ENCODE measurements at places on chromosomes 1 and 21.

DNA sequence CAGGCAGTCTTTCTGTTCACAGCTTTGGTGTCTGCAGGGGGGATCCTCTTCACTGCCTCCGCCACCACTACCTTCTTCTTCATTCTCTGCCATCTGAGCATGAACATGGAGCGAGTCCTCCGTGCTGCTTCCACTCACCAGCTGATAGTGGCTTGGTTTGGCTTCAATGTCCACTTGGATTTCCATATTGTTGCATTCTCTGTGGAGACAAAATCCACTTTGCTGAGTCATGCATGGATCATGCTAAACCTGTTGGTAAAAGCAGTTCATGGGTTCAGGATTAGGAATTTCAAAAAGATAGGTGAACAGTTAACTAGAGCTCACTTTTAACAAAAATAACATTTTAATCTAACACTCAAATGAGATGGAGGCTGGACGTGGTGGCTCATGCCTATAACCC is 27.5 kb downstream of the RNF19B start:
- DNase-seq: peak; percentile 19

GRCh38 chr1:15501208-15502032 is 22.6 kb downstream of the CASP9 start:
- peak; percentile 17 for DNase-seq

GRCh38 chr1:186735463-186735862 is 55.2 kb upstream of the PTGS2 start:
- no peak for DNase-seq

DNA sequence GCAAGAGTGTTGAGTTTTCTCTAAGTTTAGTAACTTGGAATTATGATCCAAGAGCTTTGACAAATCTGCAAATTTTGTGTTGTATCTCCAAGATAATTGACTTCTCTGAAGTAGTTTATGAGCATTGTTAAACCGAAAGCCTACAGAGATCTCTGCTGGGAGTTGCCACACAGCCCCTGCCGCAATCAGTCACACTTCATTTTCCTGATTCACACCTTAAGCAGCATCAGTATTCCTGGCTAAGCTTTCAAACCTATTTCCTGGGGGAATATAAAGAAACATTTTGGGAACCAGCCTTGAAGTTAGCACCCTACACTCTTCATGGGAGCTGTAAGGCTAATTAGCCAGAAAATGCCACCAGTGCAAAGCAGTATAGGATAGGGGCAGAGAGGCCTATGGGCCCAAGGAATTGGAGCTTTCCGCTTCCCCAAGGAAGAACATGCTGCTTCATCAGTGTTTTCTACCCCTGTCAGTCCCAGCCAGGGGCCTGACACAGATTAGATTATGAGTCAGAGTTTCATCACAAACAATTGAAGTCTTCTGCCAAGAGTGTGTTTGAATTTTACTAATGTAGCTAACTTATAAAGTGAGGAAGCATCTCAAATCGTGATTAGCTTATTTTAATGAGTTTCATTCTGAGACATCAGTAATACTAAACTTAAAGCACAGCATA is 23.2 kb upstream of the CACYBP start:
- DNase-seq: peak; percentile 17

- no peak for DNase-seq
Measured at GRCh38 chr1:203103829-203104495, 18.1 kb upstream of the MYOG start.

GRCh38 chr1:77193951-77194350 is 25.3 kb downstream of the PIGK start:
- no peak for DNase-seq

DNA sequence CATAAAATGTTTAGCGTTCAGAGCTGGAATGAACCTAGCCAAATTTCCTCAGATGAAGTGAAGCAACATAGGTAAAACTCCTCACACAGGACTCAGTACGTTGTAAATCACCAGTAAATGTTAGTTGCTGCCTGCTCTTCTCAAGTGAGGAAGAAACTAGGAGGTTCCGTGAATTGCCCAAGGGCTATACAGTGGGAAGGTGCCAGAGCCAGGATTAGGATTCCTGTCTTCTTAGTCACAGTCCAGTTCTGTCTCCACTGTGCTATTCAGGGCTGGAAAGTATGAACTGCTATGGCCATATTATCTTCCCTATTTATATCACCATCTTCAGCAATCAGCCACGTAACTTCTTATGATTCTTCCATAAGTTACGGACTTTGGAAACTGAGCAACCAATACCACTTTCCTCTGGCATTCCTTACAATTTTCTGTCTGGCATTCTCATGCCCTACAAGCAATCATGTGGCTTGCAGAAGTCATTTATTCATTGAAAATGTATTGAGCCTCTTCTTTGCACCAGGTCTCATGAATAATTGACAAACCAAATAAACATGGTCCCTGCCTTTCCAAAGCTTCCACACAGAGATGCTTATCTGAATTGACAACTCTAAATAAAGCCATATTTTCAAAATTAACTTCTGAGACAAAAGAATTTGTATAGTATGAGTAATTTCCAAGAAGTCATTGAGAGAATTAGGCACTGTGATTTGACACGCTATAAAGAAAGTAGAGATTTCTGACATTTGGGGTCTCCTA is 271.6 kb upstream of the SGIP1 start:
- DNase-seq: peak; percentile 16

GRCh38 chr1:65724151-65724550 is 68.5 kb upstream of the PDE4B start:
- DNase-seq: no peak

- DNase-seq: peak; percentile 34
Measured at GRCh38 chr21:36422279-36423098, 37.3 kb downstream of the CHAF1B start.

- no peak for DNase-seq
Measured at GRCh38 chr1:8352886-8353785, 35.2 kb downstream of the SLC45A1 start.

DNA sequence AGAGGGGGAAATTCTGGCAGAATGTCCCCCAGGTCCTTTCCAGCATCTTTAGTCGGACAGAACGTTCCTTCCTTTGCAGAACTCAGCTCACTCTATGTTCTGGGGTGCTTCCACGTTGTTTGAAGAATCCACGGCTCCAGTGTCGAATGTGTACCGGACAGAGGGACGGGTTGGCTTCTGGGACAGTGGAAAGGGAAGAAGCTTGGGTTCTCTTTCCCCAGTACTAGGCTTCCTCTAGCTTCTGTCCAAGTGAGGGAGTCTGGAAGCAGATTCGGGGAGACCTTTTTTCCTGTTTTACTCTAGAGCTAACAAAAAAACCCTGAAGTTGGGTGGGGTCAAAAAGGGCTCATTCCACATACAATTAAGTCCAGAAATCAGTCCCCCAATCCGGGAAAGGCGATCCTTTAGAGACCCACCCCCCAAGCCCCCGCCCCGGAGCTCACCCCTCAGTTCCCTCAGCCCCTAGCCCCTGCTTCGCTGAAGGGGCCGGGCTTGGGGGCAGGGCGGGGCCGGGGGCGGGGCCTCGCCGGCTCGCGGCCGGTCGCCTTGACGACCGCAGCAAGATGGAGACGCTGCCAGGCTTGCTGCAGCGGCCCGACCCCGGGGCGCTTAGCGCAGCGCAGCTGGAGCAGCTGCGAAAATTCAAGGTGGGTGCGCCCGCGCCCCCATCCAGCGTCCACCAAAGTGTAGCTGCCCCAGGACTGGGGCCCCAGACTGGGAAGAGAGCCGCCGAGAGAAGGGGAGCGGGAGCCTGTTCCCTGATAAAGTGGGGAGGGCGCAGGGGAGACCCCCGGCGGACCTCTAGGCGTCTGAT is at the start of gene RIIAD1:
RIIAD1 (plus strand) TSS at position 549 of the 814 bp plus-strand sequence; CDS start at position 564, 15 bp downstream.
- no peak for DNase-seq

- no peak for DNase-seq
Measured at GRCh38 chr1:51247499-51247898, 11.4 kb downstream of the RNF11 start.

DNA sequence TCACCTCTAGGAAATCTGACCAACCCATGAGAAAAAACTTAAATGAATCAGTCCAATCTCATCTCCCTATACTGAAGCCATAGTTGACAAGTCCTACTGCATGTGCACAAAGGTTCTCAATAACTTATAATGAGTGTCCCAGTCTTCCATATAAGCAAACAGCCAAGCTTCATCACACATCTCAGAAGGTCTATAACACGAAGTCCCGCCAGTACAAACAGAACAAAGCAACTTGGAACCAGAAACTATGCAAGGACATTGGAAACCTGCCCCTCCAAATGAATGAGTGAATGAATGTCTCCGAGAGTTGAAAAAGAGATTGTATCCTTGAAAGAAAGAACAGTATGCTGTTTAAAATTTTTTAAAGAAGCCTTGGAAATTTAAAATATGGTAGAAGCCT is 53.6 kb upstream of the IPO9 start:
- DNase-seq: no peak

DNA sequence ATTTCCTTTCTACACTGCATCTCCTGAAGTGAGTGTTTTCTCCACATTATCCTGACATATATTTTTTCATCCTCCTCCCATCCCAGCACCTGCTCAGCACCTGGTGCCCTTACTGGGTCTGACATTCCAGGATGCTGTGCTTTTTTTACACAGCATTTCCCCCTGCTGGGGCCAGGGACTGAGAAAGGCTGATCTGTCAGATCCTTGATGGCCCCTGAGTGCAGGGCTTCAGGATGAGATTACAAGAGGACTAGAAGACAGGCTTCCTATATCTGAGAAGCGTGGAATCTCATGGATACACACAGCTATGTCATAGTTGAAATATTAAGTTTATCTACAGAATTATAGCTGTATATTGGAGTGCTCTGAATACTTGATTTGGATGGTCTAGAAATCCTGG is 24.4 kb downstream of the RCAN1 start:
- DNase-seq: no peak

GRCh38 chr21:31501926-31502325 is 157.6 kb upstream of the SOD1 start:
- DNase-seq: no peak

GRCh38 chr1:247482747-247483146 is 24.8 kb upstream of the OR2B11 start:
- no peak for DNase-seq

DNA sequence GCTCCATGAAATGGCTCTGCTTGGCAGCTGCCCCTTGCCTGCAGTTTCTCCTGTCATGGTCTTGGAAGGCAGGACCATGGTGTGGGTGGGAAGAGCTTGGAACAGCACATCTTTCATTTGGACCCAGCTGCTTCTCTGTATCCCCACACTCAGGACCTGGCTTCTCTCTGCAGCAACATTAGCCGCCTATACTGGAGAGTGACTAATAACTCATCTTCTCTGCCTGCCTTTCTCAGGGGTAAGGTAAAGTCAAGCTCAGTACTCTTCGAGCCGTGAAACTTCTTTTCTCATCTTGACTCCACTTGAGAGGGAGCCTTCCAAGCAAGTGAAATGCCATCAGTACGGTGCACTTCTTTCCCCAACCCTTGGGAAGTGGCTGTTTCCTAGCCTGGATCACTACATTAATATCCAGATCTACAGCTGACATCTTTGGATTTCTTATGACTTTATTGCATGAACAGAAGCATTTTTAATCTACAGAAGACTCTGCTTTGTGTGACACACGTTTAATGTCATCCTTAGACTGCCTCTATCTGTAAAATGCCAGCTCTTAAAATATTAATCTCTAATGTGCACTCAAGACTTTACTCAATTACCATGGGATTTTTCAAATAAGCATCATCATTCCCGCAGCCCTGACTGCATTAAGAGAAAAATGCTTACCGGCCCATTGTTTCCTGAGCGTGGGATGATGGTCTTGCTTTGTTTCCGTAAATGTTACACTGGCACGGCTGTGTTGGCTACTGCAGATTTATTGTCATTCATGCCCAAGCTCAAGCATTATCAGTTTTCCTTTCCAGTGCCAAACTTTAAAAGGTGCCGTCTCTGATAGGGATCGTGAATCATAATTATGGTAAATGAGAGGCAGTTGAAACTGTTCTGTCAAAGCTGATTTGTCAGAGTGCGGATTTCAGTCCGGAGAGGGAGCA is 242.9 kb downstream of the HHAT start:
- no peak for DNase-seq

GRCh38 chr1:198641966-198642668 is 3.3 kb downstream of the PTPRC start:
- no peak for DNase-seq

DNA sequence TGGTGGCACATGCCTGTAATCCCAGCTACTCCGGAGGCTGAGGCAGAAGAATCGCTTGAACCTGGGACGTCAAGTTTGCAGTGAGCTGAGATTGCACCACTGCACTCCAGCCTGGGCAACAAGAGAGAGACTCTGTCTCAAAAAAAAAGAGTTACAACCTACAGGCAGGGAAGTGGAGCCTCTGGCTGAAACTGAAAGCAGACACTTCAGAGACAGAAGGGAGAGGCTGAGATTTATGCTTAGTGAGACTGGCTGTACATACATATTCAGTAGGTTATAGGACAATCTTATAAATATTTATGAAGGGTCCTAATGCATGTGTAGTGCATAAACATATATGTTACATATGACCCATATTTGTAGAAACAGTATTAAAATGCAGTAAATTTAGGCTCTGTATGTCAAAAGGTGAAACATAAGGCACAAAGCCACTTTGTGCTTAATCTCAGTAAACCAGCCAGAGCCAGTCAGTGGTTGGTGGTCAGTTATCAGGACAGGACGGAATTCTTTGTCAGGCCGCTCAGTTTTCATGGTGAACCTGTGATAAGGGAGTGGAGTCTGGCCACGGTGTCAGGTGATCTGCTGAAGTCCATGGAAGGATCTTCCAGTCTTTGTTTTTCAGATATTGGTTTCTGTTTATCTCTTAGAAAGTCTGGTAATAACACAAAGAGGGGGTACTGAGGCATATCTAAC is 13.7 kb downstream of the RHEX start:
- DNase-seq: no peak

DNA sequence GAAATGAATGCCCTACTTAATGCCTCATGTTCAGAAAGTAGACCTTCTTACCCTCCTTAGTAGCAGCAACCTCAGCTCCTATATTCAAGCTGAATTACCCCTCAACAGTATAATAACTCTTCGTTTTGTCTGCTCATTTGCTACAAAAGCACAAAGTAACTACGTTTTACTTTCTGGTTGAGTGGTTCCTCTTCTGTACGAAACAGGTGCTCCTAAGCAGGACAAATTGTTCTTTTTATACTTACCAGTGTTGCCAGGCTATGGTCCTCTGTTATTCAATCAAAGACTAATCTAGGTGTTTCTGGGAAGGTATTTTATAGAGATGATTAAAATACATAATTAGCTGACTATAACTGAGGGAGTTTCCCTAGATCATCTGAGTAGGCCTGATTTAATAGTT is 484.2 kb upstream of the ADAMTS5 start:
- DNase-seq: no peak

GRCh38 chr1:41859686-41860085 is 59.0 kb downstream of the HIVEP3 start:
- no peak for DNase-seq

GRCh38 chr1:223052931-223053330 is 90.1 kb downstream of the TLR5 start:
- no peak for DNase-seq

DNA sequence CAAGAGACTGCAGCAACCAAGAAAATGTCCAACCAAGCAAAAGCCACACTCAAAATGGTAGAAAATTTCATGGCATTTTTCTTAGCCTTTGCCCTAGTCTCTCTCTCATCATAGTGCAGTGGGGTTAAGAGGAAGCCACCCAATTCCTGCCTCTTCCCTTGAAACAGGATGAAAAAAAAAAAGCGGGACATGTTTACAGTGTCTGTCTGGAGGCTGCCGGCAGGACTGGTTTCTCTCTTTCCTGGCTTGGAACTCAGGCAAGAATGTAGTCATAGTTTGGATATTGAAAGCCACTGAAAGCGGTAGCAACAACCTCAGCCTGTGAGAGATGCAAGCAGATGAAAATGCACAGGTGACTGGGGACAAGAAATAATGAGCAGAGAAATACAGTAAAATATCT is 13.3 kb upstream of the TNFSF18 start:
- DNase-seq: no peak
